ENCODE measurements at places on chromosomes 2 and 18.

- no peak for DNase-seq
These were observed 38.3 kb upstream of the ATP6V1B1 start for GRCh38 chr2:70897203-70897976.

DNA sequence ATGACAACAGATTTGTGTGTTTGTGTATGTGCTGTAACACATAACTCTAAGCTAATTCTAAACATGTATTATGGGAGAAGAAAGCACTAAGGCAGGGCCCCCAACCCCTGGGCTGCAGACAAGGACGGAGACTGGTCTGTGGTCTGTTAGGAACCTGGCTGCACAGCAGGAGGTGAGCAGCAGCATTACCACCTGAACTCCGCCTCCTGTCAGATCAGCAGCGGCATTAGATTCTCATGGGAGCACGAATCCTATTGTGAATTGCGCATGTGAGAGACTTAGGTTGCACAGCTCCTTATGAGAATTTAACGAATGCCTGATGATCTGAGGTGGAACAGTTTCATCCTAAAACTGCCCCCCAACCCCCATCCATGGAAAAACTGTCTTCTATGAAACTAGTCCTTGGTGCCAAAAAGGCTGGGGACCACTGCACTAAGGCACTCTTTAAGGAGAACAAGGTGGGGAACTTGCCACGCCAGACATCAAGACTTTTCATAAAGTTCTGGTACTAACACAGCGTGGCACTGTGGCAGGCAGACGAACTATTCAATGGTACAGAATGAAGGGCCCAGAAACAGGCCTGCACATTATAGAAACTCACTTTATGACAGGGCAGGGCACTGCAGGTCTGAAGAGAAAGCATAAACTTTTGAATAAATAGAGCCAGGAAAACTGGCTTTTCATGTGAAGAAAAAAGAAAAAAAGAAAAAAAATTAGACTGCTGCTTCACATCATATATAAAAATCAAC, 14.0 kb downstream of the REEP1 start:
- no peak for DNase-seq

GRCh38 chr2:157625296-157625695, 3.4 kb downstream of the ACVR1C start:
- DNase-seq: no peak

- DNase-seq: no peak
These were observed 28.4 kb downstream of the MCEE start for GRCh38 chr2:71101656-71102055.

GRCh38 chr2:121640380-121641316, 8.6 kb downstream of the CLASP1 start:
- DNase-seq: no peak

DNA sequence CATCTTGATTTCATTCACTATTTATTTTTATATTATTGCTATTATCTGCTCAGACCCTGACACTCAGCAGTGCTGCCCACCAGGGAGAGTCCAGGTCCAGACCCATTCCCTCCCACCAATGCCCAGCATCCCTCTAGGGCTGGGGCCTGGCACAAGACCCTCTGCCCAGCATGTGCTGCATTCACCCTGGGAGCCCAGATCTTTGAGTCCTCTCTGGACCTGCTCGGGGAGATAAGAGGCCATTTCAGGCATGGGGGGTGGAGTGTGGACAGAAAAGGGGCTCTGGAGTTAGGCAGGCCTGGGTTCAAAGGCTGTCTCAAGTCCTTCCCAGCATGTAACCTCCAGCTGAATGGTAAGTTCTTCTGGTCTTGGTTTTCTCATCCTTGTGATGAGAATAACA, 209.6 kb downstream of the CYP26B1 start:
- no peak for DNase-seq

DNA sequence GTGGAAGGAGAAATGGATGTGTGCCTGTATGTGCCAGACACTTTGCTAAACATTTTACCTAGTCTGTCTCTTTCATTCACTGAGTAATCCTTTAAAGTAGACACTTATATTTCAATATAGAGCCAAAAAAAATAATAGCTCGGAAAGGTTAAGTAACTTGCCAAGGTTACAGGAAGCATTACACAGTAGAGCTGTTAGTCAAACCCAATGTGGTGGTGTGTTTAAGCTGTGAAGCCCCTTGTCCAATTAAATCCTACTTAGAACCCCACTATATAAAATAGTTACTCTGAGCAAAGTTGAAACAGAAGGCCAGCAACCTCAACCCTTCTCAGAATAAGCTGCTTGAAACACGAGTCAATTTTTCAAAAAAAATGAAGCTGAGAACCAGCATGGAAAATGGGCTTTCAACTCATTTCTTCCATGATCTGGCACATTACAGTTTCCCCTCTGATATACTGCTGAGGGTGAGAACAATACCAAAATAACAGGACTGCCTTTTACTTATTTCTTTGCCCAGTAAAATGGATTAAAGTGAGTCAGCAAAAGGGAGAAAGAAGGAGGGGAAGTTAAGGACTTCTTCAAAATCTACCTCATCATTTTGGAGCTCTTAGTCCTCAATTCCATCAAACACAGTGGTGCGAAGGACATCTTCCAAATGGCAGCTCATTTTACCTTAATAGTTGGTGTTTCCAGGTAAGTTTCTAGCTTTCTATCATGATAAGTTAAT, 7.9 kb downstream of the RDH14 start:
- DNase-seq: no peak

GRCh38 chr2:129895526-129896082, 83.9 kb upstream of the RAB6C start:
- no peak for DNase-seq

DNA sequence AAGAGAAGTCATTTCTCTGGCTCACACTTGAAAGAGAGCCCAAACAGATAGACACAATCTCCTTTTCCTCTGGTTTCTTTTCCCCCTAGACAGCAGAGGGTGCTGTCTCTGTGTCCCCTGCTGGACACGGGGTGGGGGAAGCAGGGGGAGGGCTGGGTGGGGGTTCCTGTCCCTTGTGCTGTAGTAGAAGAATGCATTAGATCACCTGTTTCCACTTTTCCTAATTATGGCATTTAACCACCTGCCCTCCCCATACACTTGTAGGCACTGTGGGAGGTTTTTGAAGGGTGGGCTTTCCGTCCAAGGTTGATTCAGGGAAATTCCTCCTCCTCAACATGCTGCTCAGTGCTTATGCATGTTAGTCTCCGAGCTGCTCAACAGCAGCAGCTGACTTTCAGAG, 206.2 kb upstream of the EPAS1 start:
- no peak for DNase-seq

GRCh38 chr2:221610255-221610654, 38.2 kb upstream of the EPHA4 start:
- no peak for DNase-seq

GRCh38 chr2:145674705-145675104, 1154.8 kb upstream of the ZEB2 start:
- no peak for DNase-seq

DNA sequence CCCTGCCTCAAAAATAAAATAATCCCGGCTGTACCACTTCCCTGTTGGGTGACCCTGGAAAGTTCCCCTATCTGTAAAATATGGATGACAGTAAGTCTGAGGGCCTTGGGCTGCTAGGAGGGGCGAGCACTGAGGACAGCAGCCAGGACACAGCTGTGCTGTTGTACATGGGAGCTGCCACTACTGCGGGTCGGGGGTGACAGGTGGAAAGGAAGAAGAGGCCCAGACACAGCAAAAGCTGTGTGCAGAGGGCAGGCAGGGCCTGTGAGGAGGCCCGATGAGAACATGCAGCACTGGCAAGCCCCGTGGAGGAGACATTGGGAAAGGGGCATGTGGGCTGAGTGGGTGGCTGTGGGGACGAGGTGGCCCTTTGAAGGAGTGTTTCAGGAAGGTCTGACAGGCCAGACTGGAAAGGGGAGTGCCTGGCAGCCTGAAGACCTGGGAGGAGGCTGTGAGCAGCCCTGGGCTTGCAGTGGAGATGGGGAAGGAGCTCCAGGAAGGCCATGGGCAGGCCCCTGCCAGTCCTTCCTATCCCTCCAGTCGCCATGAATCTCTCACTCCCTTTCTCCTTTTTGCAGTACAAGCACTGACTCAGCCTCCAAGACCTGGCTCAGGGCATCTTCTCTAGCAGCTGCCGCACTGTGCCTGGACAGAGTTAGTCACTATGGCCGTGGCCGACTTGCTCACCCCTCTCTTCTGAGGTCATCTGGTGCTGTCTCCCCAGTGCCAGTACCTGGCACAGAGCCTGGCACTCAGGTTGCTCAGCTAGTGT, 28.9 kb upstream of the SEMA4C start:
- DNase-seq: no peak

DNA sequence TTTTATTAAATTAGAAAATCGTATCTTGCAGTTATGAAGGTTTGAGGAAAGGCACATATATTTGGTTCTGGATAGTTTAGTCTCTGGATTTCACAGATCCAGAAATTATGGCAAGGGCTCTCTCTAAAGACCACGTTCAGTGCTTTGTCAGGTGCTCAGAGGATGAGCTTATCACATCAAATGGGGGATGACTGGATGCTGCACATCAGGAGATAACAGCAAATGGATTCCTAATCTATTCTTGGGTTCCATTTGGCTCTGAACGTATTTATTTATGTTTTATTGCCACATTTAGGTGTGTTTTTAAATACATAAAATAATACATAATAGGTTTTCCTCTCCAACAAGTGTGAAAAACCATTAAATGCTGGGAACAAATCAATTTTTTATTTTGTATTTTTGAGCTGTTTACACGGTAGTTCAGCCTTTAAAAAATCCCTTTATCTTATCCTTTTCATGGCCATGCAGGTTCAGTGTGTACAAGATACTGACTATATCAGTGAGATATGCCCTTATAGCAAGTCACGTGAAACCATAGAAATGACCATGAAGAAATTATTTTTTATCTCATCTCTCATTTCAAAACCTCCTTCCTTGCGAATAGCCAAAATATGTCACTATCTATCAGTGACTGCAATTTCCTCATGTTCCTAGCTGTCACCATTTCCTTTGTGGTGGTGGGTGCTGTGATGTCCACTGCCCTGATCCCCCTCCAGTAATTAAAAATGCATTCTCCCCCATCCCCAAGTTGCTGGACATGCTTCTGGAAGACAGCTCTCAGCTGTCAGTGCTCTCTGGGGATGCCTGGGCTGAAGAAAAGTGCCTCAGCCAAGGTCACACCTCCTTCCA, 25.9 kb upstream of the CXCR4 start:
- DNase-seq: no peak

GRCh38 chr2:112962308-112963175, 15.3 kb upstream of the IL36G start:
- DNase-seq: no peak

DNA sequence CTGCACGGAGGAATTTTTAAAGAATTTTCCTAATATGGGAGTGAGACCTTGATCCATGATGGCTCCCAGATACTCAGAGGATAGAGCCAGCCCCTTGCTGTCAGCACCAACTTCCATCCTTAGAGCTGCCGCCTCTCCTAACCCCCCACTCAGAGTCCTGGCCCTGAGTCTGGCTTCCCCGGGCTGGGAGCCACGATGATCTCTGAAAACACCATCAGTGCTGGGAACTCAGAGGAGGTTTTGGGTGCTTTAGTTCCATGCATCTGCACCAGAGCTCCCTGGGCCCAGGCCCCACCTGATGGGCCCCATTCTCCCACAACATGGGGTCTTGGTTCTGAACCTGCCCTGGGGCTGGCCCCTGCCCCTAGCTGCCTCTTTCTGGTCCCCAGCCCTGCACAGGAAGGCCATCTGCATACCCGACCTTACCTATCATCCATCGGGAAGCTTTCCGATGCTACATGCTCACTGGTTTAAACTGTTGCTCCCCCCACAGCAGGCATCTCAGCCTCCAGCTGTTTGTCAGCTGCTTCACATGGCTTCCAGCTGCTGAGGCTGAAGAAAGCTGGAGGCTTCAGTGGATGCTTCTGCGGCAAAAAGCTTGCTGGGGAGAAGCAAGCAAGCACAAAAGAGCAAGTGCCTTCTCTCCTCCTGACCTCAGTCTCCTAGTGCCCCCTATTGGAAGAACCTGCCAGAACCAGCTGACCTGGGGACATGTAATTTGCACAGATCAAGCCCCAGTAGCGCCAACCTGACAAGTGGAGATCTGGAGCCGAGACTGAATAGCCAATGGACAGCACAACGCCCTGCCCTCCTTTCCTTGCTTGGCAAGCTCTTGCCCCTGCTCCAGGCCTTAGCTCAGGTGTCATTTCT, 24.2 kb upstream of the RHOB start:
- DNase-seq: no peak

DNA sequence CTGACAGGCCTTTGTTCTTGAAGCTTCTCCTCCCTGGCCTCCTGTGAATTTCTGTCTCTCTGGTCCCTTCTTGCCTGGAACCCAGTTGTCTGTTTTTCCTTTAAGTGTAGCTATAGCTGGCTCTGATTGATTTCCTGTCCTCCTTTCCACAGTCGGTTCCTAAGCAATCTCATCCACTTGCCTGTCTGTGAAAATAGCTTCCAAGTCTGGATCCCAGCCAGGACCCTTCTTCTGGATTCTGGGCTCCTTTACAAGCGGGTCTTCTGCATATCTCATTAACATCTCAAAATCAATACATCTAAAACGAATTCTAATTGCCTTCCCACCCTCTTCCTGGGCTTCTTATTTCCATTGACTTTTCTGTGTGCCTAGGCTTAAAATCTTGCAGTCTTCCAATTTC, 124.9 kb downstream of the DAW1 start:
- no peak for DNase-seq

GRCh38 chr2:28329184-28329583, 63.5 kb upstream of the FOSL2 start:
- DNase-seq: no peak

- DNase-seq: no peak
These were observed 58.7 kb upstream of the SCN9A start for GRCh38 chr2:166434491-166434890.

DNA sequence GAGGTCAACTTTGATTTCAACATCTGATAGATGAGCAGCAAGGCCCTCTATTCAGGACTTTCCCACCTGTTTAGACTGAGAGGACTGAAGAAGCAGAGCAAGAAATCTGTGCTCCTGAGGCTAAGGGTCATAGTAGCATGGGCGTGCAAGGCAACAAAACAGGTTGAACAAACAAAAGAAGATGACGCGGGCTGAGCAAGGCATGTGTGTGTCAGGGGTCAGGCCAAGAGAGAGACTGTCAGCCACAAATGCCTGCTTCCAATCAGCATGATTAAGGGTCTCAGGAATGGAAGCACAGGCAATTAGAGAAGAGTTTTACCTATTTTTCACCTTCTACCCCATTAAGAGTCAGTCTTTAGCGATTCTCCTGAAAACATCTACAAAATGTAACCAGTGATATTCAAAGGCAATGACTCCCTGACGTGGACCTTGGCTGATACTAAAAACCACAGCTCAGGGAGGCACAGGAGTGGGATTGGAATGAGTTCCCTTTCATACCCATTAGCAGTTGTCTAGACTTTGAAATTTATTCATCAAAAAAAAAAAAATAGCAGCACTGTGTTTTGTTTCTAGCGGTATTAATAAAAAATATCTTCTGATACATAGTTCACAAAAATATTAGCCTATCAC, 81.9 kb downstream of the DYNAP start:
- no peak for DNase-seq

DNA sequence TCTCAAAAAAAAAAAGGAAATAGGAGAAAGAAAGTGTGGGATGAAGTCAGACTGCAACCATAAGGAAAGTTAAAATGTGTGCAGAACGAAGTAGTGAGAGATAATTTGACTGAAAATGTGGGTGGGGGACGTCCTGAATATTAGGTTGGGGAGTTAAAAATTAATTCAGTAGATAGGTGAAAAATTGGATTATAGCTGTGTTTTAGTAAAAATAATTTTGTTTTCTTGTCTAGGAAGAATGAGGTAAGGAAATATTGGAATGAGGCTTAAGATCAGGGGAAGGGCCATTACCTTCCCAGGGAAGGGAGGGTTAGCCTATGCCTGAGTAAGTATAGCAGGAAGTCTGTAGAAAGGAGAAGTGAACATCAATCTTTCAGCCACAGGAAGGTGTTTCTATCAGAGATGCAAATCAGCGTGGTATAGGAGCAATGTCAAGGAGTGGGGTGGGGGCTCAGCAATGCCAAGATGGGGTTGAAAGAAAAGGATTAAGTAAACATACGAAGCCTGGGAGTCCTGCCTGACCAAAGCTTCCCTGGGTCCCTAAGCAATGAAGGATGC, 250.9 kb downstream of the PIEZO2 start:
- no peak for DNase-seq
